ENCODE measurements at places on chromosomes 2 and 18. TPM values are rescaled to one million over a fixed set of nuclear protein-coding genes. Genes with fewer than 3 reads are reported as not detected.

- DNase-seq = no peak
These were observed 74.2 kb downstream of the OTX1 start for GRCh38 chr2:63124850-63125249.

GRCh38 chr2:70330476-70330875 lies 28.6 kb upstream of the FAM136A start:
- DNase-seq = no peak

- DNase-seq = no peak
These were observed 7.8 kb upstream of the RAB12 start for GRCh38 chr18:8601277-8602032.

- peak; percentile 20 for DNase-seq
These were observed 55.9 kb downstream of the ACVR1C start for GRCh38 chr2:157572725-157573124.

- DNase-seq = no peak
These were observed 18.4 kb downstream of the STK25 start for GRCh38 chr2:241489733-241490680.

GRCh38 chr2:10346929-10347561 lies 44.3 kb downstream of the HPCAL1 start:
- DNase-seq = no peak

DNA sequence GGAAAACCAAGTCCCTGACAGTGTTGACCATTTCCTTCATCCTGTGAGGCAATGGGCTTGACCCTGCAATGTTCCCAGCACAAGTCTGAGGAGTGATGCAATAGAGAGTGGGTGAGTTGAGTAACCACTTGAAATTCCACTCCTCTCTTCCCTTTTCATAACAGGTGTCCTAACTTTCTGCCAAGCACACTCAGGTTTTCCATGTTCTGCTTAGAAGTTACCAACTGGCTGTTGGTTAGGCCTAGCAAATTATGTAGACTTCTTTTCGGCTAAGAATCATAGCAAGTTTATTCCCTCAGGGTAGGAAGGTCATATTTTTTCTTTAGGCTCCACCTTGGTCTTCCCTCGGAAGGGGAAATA lies 11.5 kb downstream of the GNLY start:
- peak; percentile 49 for DNase-seq

GRCh38 chr2:78941751-78942150 lies 83.8 kb upstream of the REG3G start:
- DNase-seq = no peak

- no peak for DNase-seq
These were observed 777 bp upstream of the C18orf32 start for GRCh38 chr18:49487711-49488310.

The RTKN gene
- 103 TPM for total RNA-seq

GRCh38 chr2:180048251-180048650 lies 41.2 kb upstream of the CWC22 start:
- DNase-seq = no peak
